ENCODE measurements at places on chromosomes 4 and X.

GRCh38 chr4:93649828-93650227 lies 178.7 kb upstream of the ATOH1 start:
- DNase-seq = no peak

DNA sequence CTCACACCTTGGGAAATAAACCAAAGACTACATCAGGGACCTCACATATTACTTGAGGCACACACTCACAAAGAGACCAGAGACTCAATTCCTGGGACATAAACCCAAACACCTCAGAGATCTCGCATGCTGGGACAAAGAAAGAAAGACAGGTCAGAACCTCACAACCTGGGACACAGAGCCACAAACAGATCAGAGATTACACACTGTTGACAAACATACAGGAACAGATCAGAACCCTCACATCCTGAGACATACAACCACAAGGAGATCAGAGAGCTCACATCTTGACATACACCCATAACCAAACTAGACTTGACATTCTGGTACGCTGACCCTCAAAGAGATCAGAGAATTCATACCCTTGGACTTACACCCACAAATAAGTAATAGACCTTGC lies 17.3 kb downstream of the SUV39H1 start:
- DNase-seq = no peak

DNA sequence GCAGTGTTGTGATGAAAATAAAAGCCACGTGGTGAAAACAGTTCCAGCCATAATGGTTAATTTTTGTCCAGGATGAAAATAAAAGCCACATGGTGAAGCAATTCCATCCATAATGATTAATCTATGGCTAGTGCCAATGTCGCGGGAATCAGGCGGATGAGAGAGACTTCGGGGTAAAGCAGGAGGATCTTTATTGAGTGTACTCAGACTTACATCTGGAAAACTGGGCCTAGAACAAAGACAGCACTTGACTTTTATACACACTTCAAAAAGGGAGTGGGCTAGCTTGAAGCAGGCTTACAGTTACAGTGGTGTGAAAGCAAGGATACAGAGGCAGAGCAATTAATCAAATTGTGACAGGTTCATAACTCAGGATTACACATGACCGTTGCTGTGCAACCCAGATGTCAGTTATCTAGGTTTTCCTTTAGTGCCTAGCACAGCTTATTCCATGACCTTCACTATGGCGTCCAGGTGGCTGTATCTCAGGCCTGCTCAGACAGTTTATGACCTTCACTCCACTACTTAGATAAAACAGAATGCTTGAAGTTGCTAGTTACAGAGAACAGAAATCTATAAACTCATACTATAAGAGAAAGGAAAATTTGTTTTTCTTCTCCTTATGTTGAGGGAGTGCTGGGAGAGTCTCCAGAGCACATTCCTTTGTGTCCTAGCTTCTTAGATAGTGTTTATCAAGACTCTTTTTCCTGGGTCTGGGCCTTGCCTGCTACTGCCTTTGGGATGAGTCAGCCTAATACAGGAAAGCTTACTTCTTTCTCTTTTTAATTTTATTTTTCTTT lies 5.9 kb upstream of the PLA2G12A start:
- DNase-seq = no peak

DNA sequence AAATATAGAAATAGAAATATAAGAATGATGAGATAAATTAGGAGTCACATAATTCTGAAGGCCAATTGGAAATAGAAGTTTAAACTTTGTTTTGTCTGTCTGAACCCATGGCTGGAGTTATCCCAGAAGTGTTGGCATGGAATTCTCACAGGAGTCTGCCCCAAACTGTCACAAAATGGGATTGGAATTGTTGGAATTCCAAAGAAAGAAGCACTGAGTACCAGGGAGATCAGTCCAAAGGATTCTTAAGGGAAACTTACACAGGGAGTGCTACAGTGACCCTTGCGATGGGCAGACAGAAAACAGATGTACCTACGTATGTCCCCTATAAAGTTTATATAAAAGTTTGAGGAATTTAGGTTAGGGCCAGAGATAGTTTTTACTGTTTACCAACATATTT lies 1607.7 kb downstream of the ARAP2 start:
- no peak for DNase-seq

GRCh38 chrX:109537324-109537665 lies 651 bp downstream of the NXT2 start:
- DNase-seq = no peak

DNA sequence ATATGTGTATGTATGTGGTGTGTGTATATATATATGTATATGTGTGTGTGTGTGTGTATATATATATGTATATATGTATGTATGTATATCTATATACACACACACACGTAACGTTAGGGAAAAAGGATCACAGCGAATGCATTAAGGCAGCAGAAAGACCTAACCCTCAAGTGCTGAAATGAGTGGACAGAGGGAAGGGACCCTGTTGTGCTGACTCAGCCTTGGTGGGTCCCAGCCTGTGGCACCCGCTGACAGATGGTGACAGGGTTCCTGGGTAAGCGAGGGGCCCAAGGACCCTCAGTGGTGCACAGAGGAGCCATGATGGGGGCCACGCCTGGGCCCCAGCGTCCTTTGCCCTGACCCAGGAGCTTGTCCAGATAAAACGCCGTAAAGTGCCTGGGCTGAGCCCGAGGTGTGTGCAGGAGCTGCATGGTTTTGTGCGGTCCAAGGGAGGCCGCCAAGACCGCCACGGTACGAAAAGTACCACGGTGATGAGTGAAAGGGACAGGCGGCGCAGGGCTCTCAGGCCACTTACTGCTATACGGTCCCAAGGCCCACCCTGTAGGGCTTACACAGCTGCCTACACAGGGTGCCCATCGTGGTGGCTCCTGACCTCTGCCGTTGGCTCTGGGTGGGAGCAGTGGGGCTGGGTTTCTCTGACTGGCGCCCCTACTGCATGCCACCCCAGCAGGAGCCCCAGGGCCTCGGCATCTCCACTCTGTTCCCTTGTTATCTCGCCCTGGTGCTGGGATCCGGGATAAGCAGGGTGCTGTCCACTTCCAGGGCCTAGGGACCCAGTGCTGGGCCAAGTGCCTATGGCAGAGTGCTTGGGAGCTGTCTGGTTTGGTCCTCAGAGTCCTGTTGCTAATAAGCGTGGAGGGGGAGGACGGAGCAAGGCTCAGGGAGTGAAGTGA lies 10.0 kb downstream of the SH3BP2 start:
- no peak for DNase-seq

GRCh38 chrX:9396930-9397329 lies 67.9 kb upstream of the TBL1X start:
- DNase-seq = peak; percentile 77

DNA sequence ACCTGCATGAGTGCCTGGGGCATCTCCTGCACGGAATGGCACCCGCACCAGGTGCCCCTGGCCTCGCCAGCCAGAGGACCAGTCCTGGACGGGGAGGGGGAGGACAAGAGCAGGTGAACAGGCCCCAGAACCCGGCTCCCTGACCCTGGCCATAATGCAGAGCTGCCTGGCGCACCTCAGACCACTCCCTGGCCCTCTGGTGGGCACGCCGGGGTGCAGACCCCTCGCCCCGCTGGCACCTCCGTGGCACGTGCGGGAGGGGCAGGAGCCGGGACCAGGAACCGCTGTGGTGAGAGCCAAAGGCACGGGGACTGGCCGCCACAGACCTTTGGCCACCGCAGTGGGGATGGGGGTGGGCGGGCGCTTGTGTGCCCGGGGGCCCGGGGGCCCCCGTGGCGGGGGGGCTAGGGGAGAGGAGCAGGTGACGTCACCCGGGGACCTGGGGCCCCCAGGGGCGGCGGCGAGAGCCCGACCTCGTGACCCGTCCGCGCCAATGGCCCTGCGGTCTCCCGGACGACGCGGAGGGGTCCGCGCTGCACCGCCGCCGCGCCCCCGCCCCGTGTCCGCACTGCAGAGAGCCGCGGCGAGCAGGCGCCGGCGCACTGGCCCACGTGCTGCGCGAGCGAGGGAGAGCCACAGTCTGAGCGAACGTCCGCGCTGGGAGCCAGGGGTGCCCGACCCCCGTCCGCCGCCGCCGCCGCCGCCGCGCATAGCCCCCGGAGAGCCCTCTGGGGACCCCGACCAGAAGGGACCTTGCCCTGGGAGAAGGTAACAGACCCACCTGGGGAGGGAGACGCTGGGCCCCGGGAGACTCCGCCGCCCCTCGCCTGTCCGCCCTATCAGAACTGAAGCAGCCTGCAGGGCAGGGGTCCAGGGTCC lies at the start of gene PNMA3:
Gene PNMA3 (plus strand): TSS at position 600 of the 879 bp plus-strand sequence. CDS start 586 bp downstream, outside the sequence.
- no peak for DNase-seq

DNA sequence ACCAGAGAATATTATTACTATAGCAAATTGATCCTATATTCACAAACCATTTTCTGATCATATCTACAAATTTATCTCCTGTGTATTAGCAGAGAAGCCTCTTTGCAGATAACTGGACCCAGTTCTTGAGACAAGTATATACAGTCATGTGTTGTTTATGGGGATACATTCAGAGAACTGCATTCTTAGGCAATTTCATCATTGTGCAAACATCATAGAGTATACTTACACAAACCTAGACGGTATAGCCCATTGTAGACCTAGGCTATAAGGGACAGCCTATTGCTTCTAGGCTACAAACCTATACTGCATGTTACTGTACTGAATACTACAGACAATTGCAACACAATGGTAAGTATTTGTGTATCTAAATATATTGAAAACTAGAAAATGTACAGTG lies 152.5 kb upstream of the SPANXN4 start:
- DNase-seq = no peak

- DNase-seq = peak; percentile 58
These were observed 285.0 kb upstream of the AADAT start for GRCh38 chr4:170374770-170375169.

- DNase-seq = no peak
These were observed 1033.1 kb downstream of the RAPGEF2 start for GRCh38 chr4:160136021-160136420.

- no peak for DNase-seq
These were observed 279.7 kb upstream of the SLC7A11 start for GRCh38 chr4:138521809-138522208.

DNA sequence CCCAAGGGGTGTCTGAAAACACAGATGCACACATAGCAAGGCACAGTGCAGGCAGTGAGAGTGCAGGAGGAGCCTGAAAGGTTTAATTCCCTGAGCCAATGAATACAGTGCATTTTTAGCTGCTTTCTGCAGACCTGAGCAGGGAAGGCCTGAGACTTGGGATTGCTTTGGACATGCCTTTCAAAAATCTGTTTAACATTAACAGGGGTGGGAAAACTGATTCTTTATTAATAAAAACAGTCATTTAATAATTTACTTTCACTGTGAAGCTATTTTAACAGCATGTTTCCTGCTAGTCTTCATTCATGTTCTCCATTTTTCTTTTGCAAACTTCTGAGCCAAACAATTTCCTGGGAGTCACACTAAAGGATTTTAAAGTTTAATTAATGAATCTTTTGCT lies 488.1 kb downstream of the SMARCA1 start:
- DNase-seq = no peak

GRCh38 chr4:150681063-150681462 lies 99.1 kb downstream of the MAB21L2 start:
- DNase-seq = no peak

GRCh38 chr4:75654905-75655304 lies 18.3 kb downstream of the G3BP2 start:
- DNase-seq = no peak

GRCh38 chr4:106273831-106274230 lies 42.2 kb downstream of the TBCK start:
- DNase-seq = peak; percentile 28

DNA sequence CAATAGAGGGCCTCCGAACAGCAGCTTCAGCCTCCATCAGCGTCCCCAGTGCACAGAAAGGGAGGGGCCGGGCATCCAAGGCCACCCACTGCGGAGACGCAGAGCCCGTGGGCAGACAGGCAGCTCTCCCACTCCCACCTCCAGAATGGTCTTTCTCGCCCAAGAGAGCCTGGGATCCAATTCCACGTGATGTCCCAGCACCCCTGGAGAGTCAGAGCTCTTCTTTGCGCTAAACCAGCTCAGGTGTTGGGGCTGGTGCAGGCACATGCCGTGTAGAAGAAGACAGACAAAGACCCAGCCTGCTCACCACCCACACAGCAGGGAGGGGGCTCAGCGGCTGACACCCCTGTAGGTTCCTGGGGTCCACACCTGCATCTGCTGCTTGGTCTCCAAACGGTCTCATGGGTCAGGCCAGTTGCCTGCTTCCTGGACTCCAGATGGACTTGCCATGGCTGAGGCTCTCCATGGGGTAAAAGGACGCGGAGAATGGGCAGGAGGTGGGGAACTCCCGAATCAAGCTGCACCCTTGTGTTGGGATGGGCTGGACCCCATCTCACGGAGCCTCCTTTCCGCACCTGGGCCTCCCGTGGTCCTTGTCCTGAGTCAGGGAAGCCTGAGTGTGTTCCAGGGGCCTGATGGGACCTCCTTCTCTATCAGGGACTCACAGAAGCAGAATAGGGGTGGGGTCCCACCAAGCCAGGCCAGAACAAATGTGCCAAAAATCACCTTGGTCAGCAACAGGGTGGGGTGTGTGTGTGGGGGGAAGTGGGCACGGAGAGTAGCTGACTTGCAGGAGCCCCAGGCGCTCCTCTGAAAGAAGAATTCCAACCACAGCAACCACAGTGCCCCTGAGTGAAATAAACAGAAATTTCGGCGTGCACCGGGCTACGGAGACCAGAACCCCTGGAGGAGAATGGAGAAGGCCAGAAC lies 11.6 kb upstream of the ASMTL start:
- no peak for DNase-seq

- DNase-seq = peak; percentile 11
These were observed 102.9 kb downstream of the GRXCR1 start for GRCh38 chr4:42995343-42995944.

GRCh38 chr4:46993075-46994006 lies at the start of gene GABRA4:
Gene GABRA4 (minus strand): TSS chr4:46993581. CDS start chr4:46993424, 157 bp downstream.
- no peak for DNase-seq

DNA sequence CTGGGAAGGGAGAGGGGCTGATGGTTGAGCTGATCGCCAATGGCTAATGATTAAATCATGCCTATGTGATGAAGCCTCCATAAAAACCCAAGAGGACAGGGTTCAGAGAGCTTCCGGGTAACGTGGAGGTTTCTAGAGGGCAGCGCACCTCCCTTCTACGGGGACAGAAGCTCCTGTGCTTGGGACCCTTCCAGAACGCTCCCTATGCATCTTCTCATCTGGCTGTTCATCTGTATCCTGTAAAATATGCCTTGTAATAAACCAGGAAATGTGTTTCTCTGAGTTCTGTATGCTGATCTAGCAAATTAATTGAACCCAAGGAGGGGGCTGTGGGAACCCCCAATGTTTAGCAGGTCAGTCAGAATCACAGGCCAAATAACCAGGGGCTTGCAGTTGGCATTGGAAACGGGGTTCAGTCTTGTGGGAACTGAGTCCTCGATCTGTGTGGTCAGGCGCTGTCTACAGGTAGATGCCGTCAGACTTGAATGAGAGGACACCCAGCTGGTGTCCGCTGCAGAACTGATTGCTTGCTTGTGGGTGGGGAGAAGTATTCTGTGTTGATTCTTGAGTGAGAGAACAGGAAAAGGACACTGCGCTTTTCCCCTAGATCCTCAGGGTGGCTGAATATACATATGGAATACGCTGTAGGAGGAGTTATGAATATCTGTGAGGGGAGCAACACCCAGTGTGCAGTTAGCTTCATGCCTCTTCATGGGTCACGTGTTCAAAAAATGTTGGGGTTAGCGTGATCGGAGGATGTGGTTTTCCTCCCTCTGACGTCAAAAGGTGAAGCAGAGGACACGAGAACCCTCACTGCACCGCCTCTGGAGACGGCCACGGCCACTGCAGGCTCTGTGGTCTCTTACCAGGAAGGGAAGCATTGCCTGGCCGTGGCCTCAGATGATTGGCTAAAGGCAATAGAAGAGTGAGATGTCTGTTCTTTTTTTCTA lies 29.2 kb downstream of the HTT-AS start:
- no peak for DNase-seq

GRCh38 chr4:153989505-153989904 lies 200.6 kb upstream of the SFRP2 start:
- no peak for DNase-seq
